ENCODE measurements at places on chromosomes 6 and 20.
A peak's percentile ranks its signal among the peaks of the same experiment; 100 is the strongest.

GRCh38 chr20:37907677-37908401 is 4.9 kb downstream of the VSTM2L start:
- DNase-seq = no peak

DNA sequence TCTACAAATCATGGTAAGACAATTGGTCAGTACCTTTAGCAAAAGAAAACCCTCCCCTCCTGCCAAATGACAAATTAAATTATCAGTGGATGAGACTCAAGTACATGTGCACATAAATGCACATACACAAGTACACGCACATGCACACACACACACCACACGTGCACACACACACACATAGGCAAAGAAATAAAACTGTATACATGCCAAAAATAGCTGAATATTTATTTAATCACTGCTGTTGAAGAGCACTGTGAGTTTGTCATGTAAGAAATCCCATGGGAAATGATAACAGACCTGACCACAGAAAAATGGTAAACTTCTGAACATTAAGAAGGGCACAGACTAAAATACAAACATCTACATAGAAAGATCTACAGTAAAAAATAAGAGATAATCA is 46.6 kb upstream of the TNFAIP3 start:
- no peak for DNase-seq

- DNase-seq = no peak
These were observed 6.5 kb downstream of the ASXL1 start for GRCh38 chr20:32364554-32365208.

- DNase-seq = no peak
These were observed 3.8 kb downstream of the COL21A1 start for GRCh38 chr6:56243518-56244070.

DNA sequence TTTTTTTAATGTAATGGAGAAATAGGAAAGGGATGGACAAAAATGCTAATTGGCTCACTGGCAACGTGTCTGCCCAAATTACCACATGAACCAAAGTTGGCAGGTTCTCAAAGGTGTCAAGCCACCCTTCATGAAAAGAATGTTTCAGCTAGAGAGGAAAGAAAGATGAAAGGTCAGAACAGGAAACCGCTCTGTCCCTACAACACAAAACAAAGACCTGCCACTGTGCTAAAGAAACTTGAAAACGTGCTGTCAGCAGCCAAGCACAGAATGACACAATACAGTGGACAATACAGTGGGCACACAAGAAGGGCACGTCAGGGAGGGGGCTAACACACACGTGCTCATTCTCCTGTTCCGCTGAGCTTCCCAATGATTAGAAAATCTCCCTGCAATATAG is 4.9 kb downstream of the PREP start:
- DNase-seq = peak; percentile 22

DNA sequence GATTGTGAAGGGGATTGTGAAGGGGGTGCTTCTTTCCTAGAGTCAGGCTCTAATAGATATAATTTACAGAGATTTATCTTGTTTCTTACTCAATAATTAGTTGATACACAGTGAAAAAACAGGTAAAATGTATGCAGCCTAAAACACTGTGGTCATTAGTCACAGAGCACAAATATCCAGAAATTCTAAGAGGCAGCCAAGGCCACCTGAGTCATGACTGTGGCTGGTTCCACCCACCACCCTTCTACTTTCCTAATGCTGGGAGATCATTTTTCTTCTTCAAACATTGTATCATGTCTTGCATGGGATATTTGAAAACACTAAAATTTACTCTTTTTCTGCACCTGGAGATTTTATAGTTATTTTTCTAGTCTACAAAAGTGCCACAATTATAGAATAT is 181.6 kb downstream of the OTOR start:
- no peak for DNase-seq

- no peak for DNase-seq
These were observed 47.2 kb upstream of the TMEM244 start for GRCh38 chr6:129908356-129908755.

GRCh38 chr6:36958775-36959554 is 4.4 kb downstream of the PI16 start:
- no peak for DNase-seq

- DNase-seq = no peak
These were observed 17.0 kb downstream of the PCK1 start for GRCh38 chr20:57577679-57578475.

- no peak for DNase-seq
These were observed 52.3 kb upstream of the HFE start for GRCh38 chr6:26034905-26035304.

DNA sequence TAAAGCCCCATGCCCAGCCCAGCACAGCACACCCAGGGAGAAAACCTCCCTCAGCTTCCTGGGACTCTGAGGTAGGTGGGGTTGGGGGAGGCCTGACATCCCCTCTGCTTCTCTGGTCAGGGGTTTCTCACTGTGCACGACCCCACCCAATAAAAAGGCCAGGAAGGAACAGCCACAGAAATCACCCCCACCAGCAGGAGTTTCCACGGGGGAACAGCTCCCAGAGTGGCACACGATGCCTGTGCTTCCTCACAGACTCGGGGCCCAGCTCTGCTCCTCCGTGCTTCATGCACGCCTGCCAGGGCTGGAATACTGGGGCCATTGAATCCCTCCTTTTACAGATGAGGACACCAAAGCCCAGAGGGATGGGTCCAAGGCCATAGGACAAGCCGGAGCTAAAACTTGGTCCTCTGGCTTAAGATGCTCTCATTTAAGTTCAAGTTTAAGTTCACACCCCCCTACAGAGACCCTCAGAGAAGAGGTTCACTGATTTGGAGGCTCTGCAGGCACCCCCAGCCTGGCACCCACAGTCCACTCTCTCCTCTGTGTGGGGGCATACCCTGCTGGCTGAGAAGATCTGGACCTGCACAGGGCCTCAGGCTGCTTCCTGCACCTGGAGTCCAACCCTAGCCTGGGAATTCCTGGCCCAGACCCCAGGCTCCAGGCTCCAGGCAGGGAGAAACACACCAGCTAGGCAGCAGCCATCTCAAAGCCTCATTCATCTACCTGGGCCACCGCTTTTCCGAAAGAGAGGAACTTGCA is 14.3 kb downstream of the ACSS1 start:
- DNase-seq = no peak

- no peak for DNase-seq
These were observed 23.9 kb downstream of the PSMG4 start for GRCh38 chr6:3282476-3283236.

DNA sequence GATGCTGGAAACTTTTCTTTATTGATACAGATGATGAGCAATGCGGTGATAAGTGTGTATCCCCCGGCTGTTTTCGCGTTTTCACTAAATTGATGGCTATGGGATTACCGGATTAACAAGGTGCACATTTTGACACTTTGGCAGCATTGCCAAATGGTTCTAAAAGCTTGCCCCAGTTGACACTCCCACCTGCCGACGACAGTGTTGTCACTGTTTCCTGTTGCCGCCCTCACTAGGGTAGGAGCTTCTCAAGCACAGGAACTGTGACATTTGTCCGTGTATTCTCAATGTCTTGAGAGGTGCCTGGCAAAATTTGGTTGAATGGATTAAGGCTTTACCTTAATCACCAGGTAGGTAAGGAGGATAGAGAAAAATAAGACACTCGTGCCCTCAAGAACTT is 9.8 kb upstream of the MAPK13 start:
- DNase-seq = peak; percentile 87

GRCh38 chr6:150048099-150048498 is 20.8 kb downstream of the ULBP3 start:
- no peak for DNase-seq

DNA sequence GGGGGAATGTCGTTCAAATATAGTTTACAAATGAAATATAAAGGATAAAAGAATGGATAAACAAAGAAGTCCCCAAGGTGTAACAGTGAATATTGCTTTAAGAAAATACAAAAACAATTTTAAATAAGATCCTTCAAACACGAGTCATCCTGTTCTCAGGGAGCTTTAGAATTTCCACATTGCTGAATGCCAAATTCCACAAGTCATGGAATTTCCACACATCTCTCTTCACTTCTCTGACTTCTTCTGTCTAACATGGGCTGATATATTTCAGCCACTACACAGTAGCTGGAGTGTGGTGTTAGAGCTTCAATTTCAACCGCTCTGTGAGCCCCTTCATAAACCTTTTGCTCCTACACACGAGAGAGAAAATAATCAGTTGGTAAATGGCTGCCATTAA is 28.0 kb downstream of the IL22RA2 start:
- no peak for DNase-seq

GRCh38 chr6:40803897-40804702 is 216.9 kb upstream of the LRFN2 start:
- DNase-seq = no peak

DNA sequence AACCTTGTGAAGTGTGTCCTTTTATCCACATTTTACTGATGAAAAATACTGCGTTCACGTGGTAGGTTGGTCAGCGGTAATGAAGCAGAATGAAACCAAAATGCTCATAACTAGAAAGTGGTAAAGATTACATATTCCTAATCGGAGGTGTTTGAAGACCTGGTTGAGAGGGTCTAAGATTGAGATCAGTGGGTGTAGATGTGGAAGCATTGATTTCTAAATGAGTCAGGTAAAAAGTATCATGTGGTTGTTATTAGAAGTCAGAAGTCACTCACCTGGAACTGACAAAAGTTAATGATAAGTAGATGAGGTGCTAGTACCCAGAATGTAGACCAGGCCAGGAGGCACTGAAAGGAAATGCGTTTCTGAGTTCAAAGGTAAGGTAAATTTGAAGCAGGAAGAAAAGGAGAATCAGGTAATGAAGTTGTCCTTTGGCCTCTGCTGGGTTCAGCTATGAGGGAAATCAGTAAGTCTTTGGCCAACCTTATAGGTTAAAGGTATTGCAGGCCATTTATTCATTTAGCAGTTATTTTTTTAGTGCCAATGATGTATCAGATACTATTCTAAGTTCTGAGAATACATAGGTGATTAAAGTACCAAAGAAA is 31.2 kb downstream of the FAM83B start:
- no peak for DNase-seq

- no peak for DNase-seq
These were observed 616.5 kb downstream of the C6orf118 start for GRCh38 chr6:164692772-164693510.

Data from CD4-positive, alpha-beta T cell treated with Interleukin-17A for 1 hour (primary cell).